Epithelial cell of proximal tubule (primary cell): ENCODE measurements at places on chromosomes 6 and 20.

- no peak for DNase-seq
Measured at GRCh38 chr20:64067733-64068307, 4.8 kb downstream of the TCEA2 start.

GRCh38 chr6:28258877-28259777 lies at the start of gene NKAPL:
Gene NKAPL, plus strand, starts transcription at chr6:28259297. Its CDS starts 75 bp downstream, at chr6:28259372.
- DNase-seq: no peak

- DNase-seq: no peak
Measured at GRCh38 chr6:15892369-15892768, 229.5 kb upstream of the DTNBP1 start.

GRCh38 chr6:38138374-38138773 lies 318.8 kb downstream of the ZFAND3 start:
- no peak for DNase-seq

DNA sequence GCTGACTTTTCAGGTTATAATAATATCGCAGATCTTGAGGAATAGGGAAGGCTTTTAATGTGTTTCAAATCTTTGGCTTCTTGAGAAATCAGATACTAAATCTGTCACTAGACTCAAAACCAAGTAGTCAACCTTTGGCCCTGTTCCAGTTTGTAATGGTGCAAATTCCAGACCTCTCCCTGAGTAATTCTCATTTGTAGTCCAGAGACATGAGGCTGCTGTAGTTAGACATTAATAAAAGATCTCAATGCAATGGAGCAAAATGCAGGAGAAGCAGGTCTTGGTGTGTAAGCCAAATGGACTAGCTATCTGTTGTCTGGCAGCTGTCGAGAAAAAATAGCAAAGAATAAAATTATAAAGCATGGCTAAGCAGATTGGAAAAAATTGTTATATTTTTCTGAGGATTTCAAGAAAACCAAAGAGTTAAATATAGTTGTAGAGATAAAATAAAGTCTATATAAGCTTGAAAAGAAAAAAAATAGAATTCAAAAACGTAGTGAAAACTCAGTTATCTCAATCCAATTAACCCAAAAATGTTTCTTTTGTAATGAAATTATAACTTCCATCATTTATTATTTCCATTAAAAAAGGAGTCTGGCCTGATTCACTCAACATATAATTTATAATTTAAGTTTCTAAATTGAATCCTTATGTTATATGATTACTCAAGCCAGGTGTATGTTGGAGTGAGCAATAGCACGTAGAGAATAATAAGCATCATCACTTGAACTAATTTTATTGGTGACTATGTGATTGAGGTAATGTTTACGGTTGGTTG lies 161.5 kb upstream of the ADGRB3 start:
- DNase-seq: peak; percentile 20

- no peak for DNase-seq
Measured at GRCh38 chr20:23293689-23294088, 56.9 kb upstream of the NXT1 start.

GRCh38 chr6:87289571-87289970 lies 32.8 kb upstream of the SMIM8 start:
- DNase-seq: no peak

GRCh38 chr6:38091613-38092012 lies 272.1 kb downstream of the ZFAND3 start:
- no peak for DNase-seq

DNA sequence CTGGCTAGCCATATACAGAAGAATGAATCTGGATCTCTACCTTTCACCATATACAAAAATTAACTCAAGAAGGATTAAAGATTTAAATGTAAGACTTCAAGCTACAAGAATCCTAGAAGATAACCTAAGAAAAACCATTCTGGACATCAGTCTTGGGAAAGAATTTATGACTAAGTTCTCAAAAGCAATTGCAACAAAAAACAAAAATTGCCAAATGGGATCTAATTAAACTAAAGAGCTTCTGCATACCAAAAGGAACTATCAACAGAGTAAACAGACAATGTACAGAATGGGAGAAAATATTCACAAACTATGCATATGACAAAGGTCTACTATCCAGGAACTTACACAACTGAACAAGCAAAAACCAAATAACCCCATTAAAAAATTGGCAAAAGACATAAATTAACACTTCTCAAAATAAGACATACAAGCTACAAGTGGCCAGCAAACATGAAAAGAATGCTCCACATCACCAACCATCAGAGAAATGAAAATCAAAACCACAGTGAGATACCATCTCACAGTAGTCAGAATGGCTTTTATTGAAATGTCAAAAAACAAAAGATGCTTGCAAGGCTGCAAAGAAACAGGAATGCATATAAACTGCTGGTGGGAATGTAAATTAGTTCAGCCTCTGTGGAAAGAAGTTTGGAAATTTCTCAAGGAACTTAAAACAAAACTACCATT lies 66.8 kb upstream of the RSPO3 start:
- no peak for DNase-seq

GRCh38 chr6:94269256-94269655 lies 849.9 kb upstream of the EPHA7 start:
- no peak for DNase-seq

- DNase-seq: no peak
Measured at GRCh38 chr6:161415302-161415855, 141.5 kb upstream of the AGPAT4 start.

- no peak for DNase-seq
Measured at GRCh38 chr6:15493437-15494168, 169.2 kb downstream of the DTNBP1 start.

DNA sequence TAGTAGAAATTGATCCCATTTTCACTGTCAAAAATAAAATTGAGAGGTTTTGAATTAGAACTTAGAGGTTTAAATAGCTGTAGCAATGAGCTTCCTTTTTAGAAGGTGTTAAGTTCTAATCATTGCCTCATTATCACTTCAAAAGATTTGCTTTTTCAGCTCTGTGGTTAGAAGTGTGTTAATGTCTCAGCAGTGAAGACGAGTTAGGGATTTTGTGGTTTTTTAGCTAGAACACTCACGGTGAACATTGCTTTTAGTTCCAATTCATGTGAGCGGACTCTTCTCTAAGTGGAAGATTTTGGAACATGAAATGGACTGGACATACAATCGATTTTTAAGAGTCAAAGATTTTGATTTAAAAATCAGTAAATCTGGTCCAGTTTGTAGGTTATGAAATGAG lies 12.7 kb upstream of the IFNGR1 start:
- DNase-seq: no peak

DNA sequence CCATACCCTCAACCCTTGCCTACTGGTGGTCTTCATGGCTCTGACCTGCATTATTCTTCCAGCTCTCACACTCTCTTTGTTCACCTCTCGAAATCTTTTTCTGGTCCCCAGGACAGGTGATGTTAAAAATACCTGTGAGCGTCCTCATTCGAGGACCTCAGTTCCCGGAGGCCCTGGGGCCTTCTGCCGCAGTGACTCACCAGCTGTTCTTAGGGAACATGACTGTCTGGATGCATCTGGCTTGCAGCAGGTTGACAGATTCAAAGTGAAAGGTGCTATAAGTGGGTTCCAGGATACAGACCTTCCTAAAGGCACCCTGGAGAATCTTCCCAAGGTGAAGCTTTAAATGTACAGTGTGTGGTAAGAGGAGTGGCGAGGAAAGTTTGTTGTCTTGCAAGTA lies 210.4 kb upstream of the KCNG1 start:
- no peak for DNase-seq

DNA sequence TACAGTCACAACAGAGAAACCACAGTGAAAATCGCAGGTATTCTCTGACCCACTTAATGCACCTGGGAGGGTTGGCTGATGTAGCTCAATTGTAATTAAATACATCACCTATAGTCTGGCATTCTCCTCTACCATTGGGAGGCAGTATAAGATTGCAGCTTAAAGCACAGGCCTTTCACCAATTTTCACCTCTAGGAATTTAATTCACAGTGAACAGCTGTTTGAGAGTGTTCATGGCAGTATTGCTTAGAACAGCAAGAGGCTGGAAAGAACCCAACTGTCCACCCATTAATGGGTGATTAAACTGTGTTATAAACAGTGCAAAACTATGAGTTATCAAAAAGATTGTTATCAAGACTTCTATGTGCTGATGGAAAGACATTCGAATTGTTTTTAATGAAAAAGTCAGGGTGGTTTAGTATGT lies 2.0 kb downstream of the EDEM2 start:
- DNase-seq: peak; percentile 46

- no peak for DNase-seq
Measured at GRCh38 chr6:26472549-26473290, 15.0 kb downstream of the BTN2A1 start.

DNA sequence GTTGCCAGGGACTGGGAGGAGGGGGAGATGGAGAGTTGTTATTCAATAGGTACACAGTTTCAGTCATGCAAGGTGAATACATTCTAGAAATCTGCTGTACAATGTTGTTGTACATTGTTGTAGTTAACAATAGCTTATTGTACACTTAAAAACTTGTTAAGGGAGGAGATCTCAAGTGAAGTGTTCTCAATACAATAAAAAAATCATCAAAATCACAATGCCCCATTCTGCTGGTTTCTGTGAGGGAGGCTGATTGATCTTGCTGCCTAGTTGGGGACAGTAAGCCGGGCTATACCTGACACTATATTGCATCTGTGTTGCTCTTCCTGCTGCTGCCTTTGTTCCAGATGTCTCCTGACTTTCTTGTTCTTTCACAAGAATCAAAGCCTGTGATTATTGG lies 232.1 kb downstream of the LRFN2 start:
- DNase-seq: no peak

- DNase-seq: no peak
Measured at GRCh38 chr6:81822568-81822967, 70.1 kb upstream of the TENT5A start.

DNA sequence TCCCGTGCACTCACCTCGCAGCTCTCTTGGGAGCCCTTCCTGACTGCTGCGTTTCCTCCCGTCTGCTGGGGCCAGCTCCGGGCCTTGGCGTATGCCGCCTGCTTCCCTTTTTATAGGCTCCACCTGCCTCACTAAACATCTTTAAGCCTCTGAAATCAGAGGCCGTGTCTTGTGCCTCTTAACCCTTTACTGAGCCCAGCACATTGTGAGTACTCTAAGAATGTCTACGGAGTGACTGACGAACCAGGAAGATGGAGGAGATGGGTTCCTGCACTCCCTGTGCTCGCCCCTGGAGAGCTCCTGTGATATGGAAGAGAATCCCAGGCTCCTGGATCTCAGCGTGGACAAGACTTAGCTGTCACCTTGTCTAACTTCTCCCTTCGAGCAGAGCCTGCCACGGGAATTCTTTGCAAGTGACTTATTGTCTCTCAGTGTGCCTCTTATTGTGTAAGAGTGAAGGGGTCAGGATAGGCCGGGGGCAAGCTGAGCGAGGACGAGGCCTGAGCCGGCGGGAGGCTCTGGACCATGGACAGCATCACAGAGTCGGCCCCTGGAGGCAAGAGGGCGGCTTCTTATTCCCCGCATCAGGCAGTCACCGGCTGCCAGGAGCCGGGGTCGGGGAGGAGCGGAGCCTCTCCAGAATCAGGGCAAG lies 70.9 kb upstream of the CCDC167 start:
- DNase-seq: no peak

- no peak for DNase-seq
Measured at GRCh38 chr6:167137081-167137480, 14.2 kb downstream of the CCR6 start.

GRCh38 chr6:11040134-11040533 lies 4.0 kb downstream of the ELOVL2 start:
- no peak for DNase-seq

GRCh38 chr6:137967689-137968454 lies 100.8 kb downstream of the TNFAIP3 start:
- DNase-seq: no peak

- DNase-seq: no peak
Measured at GRCh38 chr6:22956029-22956681, 386.8 kb downstream of the HDGFL1 start.

DNA sequence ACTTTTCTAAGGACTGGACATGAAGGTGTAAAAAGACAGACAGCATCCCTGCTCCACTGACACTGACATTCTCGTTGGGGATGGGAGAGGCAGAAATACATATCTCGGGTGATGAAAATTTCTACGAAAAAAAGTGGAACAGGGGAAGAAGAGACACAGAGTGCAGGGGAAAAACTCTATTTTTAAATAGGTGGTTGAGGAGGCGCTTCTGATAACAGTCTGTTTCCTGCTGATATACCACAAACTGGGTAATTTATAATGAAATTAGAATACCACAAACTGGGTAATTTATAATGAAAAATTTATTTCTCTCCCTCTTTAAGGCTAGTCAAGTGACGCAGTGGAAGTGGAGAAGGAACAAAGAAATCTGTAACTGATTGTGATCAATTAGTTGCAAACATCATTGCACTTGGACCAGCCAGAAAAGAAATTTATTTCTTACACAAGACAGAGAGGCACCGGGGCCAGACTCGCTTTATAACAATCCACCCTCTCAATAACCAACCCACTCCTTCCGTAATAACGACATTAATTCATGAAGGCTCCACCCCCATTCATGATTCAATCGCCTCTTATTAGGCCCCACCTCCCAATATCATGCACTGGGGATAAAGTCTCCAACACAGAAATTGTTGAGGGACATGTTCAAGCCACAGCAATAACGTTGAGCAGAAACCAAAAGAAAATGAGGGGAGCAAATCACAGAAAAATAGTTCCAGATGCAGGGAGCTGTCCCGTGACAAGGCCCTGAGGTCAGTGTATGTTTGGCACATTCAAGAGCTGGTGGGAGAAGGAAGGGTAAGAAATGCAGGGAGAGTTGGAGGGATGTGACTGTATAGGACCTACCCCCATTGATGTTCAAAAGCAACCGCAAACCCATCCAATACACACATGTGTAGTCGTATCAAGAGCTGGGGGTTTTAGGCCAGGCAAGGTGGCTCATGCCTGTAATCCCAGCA lies 6.6 kb upstream of the SRSF6 start:
- DNase-seq: no peak

- DNase-seq: no peak
Measured at GRCh38 chr6:123127807-123128206, 131.8 kb downstream of the CLVS2 start.

DNA sequence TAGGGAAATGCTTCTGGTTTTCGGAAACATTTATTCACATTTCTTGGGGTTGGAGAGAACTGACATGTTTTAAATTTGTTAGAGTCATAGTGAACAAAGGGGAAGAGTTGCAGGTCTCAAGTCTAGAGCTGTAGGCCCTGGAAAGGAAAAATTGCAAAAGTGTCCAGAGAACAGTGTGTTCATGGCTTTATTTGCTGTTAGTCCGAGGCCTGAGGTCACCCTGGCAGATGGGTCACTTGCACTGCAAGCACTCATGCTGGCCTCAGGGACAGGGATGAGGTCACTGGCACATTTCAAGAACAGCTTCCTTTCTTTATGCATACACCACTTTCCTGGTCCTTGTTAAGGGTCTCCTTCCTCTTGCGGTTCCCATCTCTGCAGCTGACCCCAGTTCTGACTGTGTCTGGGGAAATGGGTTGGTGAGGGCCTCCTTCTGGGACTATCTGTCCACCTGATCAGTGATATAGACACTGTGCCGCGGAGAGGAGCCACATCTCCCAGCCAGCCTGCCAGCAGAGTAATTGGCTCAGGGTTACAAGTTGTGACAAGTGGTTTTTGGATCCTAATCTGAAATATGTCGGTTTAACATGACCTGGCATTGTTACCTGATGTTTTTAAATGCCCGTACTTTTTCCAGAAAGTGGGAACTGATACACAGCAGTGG lies 194.0 kb downstream of the EYA4 start:
- DNase-seq: no peak
